Pancreas (tissue), 10 donors: ENCODE measurements at places on chromosomes 7 and 10. TPM values are rescaled to one million over a fixed set of nuclear protein-coding genes. Genes with fewer than 3 reads are reported as not detected.

GRCh38 chr10:5563321-5563961 is 38.7 kb downstream of the CALML3 start:
- no peaks in the 10 kb centered on the region for H3K36me3 ChIP-seq
- H3K4me3 ChIP-seq, result no peak overlapping the region
- H3K4me1 ChIP-seq, result no peaks in the 10 kb centered on the region
- no peak overlapping the region for H3K27ac ChIP-seq

- no peak overlapping the region for H3K4me3 ChIP-seq
- no peak overlapping the region for H3K27ac ChIP-seq
- no peaks in the 10 kb centered on the region for H3K27me3 ChIP-seq
- no peaks in the 10 kb centered on the region for H3K4me1 ChIP-seq
- H3K36me3 ChIP-seq, result no peaks in the 10 kb centered on the region
These were observed 35.4 kb upstream of the NPFFR1 start for GRCh38 chr10:70319183-70319582.

GRCh38 chr10:100148353-100149211 is 37.2 kb downstream of the ERLIN1 start:
- H3K36me3 ChIP-seq, result no peaks in the 10 kb centered on the region
- no peaks in the 10 kb centered on the region for H3K4me1 ChIP-seq
- no peak overlapping the region for H3K4me3 ChIP-seq
- H3K27ac ChIP-seq, result no peak overlapping the region

NPTX2 gene
- 19.2 TPM for total RNA-seq

NPC1L1 gene
- 0.92 TPM for total RNA-seq

CCNJ gene
- 1.5 TPM for total RNA-seq

C7orf33 gene
- not detected for total RNA-seq

DNA sequence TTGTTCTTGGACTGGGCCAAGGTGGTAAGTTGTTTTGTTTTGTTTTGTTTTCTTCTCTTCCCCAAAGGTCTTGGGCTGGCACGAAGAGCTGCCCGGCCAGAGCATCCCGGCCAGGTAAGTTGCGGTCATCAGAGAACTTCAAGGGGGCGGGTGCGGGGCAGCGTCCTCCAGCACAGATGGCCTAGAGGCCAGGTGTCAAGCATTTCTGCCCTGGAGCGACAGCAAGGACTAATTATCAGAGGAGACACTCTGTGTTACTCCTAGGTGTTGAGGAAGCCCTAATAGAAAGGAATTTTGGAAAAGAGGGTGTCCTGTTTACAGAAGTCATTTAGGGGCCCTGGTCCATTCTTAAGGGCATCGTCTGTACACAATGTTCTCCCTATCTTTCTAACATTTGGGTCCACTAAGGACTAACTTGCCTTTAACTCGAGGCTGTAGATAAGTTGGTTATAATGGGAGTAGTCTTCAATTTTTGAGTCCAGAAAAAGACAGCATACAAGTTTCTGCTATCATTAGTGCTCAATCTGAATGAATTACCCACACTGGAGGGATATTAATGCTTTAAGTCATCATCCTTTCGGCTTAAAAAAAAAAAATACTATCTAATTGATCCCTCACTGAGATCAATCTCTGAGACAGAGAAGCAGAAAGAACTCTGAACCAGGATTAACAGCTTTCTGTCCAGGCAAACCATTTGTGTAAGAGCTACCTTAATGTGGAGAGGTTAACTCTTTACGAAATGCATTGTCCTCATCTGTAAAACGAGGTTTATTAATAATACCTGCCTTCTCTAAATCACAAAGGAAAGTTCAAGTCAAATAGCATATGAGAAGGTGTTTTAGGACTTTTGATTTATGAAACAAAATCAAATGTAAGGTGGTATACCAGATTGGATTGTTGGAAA is 1.5 kb downstream of the ITGB8 start:
- peak overlapping the region; percentile 97 for H3K27ac ChIP-seq
- peak; percentile 9 for DNase-seq
- H3K27me3 ChIP-seq, result no peaks in the 10 kb centered on the region

- no peak overlapping the region for H3K27ac ChIP-seq
- DNase-seq, result no peak
These were observed 73.6 kb downstream of the EGFR start for GRCh38 chr7:55092186-55092974.

SPDYE16 gene
- 0.37 TPM for total RNA-seq

GRCh38 chr10:72819053-72819452 is 74.5 kb upstream of the OIT3 start:
- DNase-seq, result no peak
- H3K27me3 ChIP-seq, result no peaks in the 10 kb centered on the region
- H3K4me3 ChIP-seq, result no peak overlapping the region
- no peaks in the 10 kb centered on the region for H3K36me3 ChIP-seq

DNA sequence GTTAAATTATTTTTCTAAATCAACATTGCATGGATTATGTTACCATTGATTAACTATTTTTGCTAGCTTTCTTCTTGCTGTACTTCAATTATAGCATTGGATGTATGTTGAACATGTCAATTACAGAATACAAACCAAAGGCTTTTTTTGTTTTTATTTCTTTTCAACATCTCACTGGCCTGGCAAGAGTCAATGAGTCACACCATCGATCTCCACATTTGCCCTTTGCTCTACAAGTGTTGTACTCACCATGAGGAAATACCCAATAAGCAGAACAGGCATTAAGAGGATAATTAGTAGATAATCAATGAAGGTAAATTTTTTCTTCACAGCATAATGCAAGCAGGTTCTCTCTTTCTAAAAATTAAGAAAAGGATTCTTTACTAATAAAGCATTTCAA is 23.3 kb downstream of the ANKRD22 start:
- no peaks in the 10 kb centered on the region for H3K36me3 ChIP-seq
- no peak overlapping the region for H3K27ac ChIP-seq
- H3K4me1 ChIP-seq, result no peaks in the 10 kb centered on the region
- DNase-seq, result no peak

DNA sequence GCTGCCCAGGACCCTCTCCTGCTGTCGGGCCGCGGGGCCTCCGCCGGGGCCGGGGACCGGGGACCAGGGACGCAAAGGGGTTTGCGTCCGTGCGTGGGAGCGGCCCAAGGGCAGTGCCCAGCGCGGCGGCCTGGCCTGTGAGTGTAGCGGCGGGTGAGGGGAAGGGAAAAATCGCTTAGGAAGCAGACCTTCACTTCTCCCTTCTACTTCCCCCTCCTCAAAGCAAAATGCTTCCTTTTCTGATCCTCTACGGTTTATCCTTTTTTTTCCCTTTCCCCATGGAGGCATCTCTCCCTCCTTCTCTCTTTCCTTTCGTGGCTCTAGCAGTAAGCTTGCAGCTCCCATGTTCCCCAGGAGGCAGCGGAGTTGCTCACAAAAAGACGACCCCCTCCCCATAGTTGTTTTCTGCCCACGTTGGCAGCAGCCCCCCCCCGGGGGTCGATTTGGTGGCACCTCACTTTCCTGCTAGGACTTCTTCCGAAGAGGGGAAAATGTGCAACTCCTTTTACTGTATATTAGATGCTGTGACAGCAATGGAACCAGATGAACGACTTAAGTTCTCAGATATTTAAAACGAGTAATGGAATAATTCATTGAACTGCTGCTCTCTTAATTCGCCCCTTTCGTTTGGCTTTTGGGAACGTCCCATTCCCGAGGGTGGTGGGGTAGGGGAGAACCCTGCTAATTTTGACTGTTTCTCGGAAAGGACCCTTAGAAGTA is 724 bp downstream of the CAPZA2 start:
- no peaks in the 10 kb centered on the region for H3K27me3 ChIP-seq
- no peaks in the 10 kb centered on the region for H3K36me3 ChIP-seq
- DNase-seq, result peak; percentile 22

DNA sequence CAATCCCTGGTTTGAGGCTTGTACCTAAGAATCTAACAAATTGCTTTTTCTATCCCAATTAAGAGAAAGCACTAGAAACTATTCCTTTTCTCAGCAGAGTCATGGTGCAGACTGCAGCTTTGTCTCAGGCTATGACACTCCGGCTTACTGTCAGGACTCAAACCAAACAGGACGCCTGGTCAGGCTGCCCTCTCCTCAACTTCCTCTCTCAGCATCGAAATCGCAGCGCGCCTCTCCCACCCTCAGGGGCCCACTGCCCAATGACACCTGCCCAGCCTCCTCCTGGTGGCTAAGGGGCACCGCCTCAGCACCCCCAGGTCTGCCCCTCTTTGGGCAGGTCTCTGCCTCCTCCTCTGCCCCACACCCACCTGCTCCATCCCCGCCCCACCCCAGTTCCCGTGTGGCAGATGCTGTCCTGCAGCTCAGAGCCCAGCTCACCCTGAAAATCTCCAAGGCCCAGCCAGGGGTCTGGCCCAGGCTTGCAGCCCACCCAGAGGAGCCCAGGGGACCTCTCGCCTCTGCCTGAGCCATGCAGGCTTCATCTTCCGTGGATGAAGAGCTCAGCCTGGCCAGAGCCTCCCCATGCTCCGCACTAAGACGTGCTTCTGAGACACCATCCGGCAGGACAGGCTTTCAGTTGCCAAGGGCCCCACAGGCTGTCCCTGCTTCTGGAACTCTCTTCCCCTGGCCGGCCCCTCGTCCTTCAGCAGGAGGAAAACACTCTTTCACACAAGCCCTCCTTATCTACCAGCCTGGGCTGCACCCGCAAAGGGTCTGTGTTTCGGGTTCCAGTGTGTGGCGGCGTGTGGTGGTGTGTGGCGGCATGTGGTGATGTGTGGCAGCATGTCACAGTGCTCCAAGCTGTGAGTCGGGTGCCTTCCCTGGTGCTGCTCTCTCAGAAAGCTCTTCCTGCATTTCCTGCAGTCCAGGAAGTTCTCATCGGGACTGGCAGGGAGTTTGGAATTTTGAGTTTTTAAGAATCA is 16.4 kb upstream of the PTPRN2 start:
- DNase-seq, result no peak
- H3K27me3 ChIP-seq, result no peaks in the 10 kb centered on the region
- H3K4me1 ChIP-seq, result no peaks in the 10 kb centered on the region

GRCh38 chr10:48934672-48935501 is 4.8 kb downstream of the LRRC18 start:
- no peak overlapping the region for H3K27ac ChIP-seq
- H3K36me3 ChIP-seq, result no peaks in the 10 kb centered on the region
- no peaks in the 10 kb centered on the region for H3K4me1 ChIP-seq
- no peak for DNase-seq

DNA sequence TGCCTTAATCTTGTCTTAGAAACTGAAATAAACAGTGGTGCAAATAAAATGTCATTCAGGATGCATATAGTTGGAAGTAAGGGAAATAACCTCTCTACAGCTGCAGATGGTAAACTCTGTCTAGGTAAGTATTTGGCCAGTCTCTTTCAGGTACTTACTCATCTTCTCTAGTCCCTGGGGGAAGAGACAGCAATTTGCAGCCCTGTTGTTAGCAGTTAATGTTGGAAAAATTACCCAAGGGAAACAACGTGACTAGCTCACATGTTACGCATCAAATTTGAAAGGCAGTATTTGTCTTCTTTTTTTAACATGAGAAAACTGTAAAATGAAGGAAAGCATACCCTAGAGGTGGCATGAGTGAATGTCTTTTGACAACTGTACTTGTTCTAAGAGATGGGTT is 3.2 kb upstream of the HUS1 start:
- H3K27me3 ChIP-seq, result no peaks in the 10 kb centered on the region
- no peak overlapping the region for H3K4me3 ChIP-seq
- DNase-seq, result no peak
- H3K4me1 ChIP-seq, result peaks cover 13% of the 10 kb centered on the region
- H3K36me3 ChIP-seq, result no peaks in the 10 kb centered on the region

HOXA13 gene
- not detected for total RNA-seq

DNA sequence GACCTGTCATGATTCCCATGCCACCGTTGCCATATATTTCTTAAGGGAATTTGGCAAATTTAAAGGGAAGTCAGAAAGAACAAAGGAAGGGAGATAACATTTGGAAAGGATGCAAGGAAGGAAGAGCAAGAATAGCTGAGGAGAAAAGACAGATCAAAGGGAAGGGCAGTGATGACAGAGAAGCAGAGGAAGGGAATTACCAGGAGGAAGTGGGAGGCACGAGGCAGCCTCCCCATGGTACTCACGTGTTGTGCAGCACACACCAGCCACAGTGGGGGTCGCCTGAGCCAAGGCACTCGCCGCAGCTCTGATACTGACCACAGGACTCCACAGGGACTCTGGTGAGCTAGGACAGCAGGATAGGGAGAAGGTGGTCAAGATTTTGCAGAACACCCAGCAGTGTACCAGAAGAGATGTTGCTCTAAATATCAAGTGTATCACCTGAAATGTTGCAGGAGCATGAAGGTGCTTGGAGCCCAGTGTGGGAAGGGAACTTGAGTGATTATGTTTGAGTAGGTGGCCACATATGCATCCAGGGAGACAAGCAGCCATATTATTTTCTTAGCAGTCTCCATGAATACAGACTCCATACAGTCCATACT is 335.3 kb downstream of the PLXNA4 start:
- no peak for DNase-seq
- H3K4me3 ChIP-seq, result no peak overlapping the region
- H3K4me1 ChIP-seq, result no peaks in the 10 kb centered on the region
- no peaks in the 10 kb centered on the region for H3K27me3 ChIP-seq
- no peaks in the 10 kb centered on the region for H3K36me3 ChIP-seq

GRCh38 chr10:83990126-83990525 is 149.2 kb upstream of the GHITM start:
- H3K4me3 ChIP-seq, result no peak overlapping the region
- no peaks in the 10 kb centered on the region for H3K27me3 ChIP-seq
- no peaks in the 10 kb centered on the region for H3K36me3 ChIP-seq
- DNase-seq, result peak; percentile 14
- H3K27ac ChIP-seq, result no peak overlapping the region

UCMA gene
- not detected for total RNA-seq

FUOM gene
- 13.8 TPM for total RNA-seq

DNA sequence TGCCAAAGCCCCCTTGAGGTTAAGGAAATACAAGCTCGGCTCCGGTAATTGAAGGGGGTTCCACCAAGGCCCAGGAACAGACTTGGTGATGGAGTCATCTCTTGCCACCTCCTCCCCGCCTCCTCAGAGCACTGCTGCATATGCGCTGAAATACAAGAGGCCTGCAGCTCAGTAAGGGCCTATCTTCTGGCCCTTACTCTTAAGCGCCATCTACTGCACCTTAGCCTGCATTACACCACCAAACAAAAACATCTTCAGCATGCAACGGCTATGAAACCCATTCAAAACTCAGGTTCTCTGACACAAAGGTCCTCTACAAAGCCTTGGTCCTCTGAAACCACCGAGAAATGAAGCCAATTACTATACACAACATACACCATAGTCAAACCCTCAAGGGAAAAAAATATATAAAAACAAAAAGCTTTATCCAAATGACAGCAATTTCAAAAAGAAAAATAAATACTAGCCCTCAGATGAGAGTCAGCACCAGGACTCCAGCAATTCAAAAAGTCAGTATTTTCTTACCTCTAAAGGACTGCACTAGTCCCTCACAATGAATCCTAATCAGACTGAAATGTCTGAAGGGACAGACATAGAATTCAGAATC is 176.8 kb upstream of the TBX20 start:
- no peak overlapping the region for H3K4me3 ChIP-seq
- H3K4me1 ChIP-seq, result no peaks in the 10 kb centered on the region
- no peak for DNase-seq
- no peak overlapping the region for H3K27ac ChIP-seq
- H3K36me3 ChIP-seq, result no peaks in the 10 kb centered on the region
